ENCODE measurements at places on chromosomes 2 and 18.

- no peak for DNase-seq
These were observed 6.7 kb downstream of the SCYGR3 start for GRCh38 chr2:227607941-227608340.

- no peak for DNase-seq
These were observed 64.7 kb downstream of the PTPN2 start for GRCh38 chr18:12819322-12819721.

GRCh38 chr2:182057002-182057401 is 71.3 kb downstream of the PPP1R1C start:
- DNase-seq = no peak

- DNase-seq = no peak
These were observed 40.9 kb upstream of the CCDC88A start for GRCh38 chr2:55460562-55460961.

GRCh38 chr18:31648966-31649429 is 35.4 kb downstream of the B4GALT6 start:
- peak; percentile 79 for DNase-seq

DNA sequence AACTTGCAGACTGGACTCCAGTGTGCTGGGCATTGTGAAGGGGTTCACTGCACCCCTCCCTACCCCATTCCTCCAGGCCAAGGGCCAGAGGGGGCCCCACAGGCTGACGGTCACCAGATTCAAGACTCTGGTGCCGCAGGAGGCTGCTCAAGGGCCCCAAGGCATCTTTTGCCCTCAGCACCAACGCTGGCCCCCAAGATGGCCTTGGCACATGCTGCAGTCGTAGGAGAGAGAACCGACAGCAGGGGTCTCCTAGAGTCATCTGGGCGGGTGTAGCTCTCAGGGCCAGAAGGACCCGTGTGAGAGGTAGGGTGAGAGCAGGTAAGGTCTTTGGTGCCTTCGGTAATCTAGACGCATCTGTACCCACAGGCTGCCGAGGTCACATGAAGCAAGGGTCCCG is 18.7 kb upstream of the ODC1 start:
- DNase-seq = no peak

GRCh38 chr2:128310094-128310716 is 8.5 kb downstream of the HS6ST1 start:
- DNase-seq = no peak

- DNase-seq = no peak
These were observed 107.6 kb downstream of the LRP2 start for GRCh38 chr2:169254774-169255173.

Data from MV-4-11 (cell line).